Right lobe of liver (tissue), 6 donors: ENCODE measurements at places on chromosomes 5 and 9. TPM values are rescaled to one million over a fixed set of nuclear protein-coding genes. Genes with fewer than 3 reads are reported as not detected.

Gene EPB41L4B
- total RNA-seq, result 29.0 TPM

DNA sequence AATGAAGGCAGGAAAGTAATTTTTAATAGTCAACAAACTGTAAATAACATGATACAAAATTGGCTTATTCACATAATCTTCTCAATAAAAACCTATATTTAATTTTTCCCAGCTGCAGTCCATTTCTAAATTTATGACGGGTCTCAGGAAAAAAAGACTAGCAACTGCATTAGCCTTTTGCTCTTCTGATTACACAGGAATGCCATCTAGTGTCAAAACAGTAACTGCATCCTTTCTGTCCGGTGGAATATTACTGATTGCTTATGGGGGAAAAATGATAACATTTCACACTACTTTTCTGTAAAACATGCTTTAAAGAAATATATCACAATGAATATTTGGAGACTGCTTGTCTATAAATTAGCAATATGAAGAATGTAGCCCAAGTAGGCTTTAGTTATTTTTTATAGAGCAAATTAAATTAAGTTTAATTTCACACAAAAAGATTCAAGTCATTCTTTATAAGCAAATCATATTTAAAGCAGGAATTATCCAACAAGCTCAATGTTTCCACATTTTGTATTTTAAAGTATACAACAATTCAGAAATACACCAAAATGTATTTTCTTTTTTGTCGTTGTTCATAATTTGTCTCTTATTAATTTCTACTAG lies 534.7 kb downstream of the CDH10 start:
- no peak for DNase-seq
- H3K27ac ChIP-seq, result no peak overlapping the region
- no peaks in the 10 kb centered on the region for H3K36me3 ChIP-seq
- H3K4me3 ChIP-seq, result no peak overlapping the region
- no peaks in the 10 kb centered on the region for H3K4me1 ChIP-seq

DNA sequence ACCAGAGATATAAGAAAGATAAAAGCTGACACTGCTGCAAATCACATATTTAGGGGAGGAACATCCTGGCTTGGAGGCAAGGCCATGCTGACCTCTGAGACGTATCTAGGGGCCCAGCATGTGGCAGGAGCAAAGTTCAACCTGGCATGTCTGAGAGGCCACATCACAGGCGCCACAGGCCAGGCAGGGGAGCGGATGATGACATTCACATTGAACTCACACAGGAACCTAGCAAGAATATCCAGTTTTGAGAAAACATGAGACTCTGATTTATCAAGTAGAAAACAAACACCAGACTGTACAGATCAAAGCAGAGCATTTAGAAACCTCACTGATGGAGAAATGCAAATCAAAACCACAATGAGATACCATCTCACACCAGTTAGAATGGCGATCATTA lies 64.2 kb upstream of the STK32A start:
- no peaks in the 10 kb centered on the region for H3K36me3 ChIP-seq
- peak overlapping the region; percentile 27 for H3K27ac ChIP-seq
- peak; percentile 87 for DNase-seq
- peaks cover 30% of the 10 kb centered on the region for H3K4me1 ChIP-seq
- H3K4me3 ChIP-seq, result no peak overlapping the region
- H3K27me3 ChIP-seq, result no peaks in the 10 kb centered on the region

DNA sequence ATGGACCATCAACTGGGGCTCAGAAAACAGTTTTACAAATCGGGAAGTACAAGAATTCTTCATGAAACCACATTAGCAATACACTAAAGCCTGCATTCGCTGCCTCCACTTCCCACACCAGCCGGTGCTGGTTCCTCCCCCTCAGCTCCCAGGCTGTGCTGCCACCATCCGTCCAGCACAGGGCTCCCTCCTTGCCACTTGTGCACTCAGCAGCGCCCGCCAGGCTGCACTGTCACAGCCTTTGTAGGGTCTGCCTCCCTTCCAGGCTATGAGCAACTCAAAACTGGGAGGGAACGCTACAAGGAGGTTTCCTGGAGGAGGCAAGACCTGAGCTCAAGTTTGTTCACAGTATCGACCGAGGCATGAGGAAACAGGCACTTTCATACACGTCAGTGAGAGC lies 7.7 kb downstream of the MAPK9 start:
- no peaks in the 10 kb centered on the region for H3K27me3 ChIP-seq
- no peak for DNase-seq
- no peaks in the 10 kb centered on the region for H3K4me1 ChIP-seq

DNA sequence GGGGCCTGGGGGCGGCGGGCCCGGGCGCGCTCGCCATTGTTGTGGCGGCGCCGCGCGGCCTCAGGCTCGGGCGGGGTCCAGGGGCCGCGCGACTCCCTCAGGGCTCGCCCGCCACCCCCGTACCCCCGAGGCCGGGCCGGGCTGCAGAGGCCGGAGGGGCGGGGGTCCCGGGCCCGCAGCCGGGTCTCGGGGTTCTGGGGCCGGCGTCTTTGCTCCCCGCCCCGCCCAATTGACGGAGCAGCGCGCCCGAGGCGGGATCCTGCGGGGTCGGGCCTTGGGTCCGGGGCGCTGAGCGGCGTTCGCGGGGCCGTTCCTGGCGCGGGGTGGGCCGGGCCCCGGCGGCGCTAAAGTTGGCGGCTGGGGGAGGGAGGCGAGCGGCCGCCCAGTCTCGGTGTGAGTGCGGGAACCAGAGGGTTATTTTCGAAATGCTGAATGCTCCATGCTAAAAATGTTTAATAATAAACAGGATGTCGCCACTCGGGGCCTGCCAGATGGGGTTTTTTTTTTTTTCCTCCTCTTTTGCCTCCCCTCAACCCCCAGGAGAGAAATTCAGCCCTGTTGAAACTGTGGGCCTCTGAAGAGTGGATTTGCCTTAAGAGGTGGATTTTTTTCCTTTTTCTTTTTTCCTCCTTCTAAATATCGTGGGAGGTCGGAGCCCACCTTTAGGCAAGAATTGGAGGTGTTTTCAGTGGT lies 724 bp downstream of the PRRC2B start:
- peaks cover 57% of the 10 kb centered on the region for H3K4me1 ChIP-seq
- peak overlapping the region; percentile 74 for H3K27ac ChIP-seq
- DNase-seq, result peak; percentile 69
- H3K36me3 ChIP-seq, result no peaks in the 10 kb centered on the region

DNA sequence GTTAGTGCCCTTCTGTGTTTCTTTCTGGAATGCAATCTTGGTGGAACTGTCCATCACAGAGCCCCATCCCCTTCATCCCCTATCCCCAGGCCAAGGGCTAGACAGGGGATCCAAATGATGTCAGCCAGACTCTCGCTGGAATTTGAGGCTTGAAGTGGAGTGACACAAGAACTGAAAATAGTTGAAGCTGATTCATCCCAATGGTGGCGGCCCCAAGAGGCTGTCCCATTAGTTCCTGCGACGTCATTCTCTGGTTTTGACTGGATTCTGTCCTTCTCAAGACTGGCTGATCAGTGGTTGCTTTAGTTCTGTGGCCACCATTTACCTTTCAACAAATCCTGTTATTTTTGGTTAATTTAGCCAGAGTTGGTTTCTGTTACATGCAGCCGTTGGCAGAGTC lies 59.9 kb downstream of the SUB1 start:
- no peaks in the 10 kb centered on the region for H3K36me3 ChIP-seq
- no peak overlapping the region for H3K4me3 ChIP-seq
- H3K27ac ChIP-seq, result no peak overlapping the region
- H3K4me1 ChIP-seq, result no peaks in the 10 kb centered on the region
- DNase-seq, result no peak
- no peaks in the 10 kb centered on the region for H3K27me3 ChIP-seq

GRCh38 chr5:4100739-4101138 lies 505.1 kb downstream of the IRX1 start:
- no peaks in the 10 kb centered on the region for H3K27me3 ChIP-seq
- no peak overlapping the region for H3K4me3 ChIP-seq
- no peaks in the 10 kb centered on the region for H3K4me1 ChIP-seq
- no peak overlapping the region for H3K27ac ChIP-seq

Gene SLC34A3
- total RNA-seq, result not detected

DNA sequence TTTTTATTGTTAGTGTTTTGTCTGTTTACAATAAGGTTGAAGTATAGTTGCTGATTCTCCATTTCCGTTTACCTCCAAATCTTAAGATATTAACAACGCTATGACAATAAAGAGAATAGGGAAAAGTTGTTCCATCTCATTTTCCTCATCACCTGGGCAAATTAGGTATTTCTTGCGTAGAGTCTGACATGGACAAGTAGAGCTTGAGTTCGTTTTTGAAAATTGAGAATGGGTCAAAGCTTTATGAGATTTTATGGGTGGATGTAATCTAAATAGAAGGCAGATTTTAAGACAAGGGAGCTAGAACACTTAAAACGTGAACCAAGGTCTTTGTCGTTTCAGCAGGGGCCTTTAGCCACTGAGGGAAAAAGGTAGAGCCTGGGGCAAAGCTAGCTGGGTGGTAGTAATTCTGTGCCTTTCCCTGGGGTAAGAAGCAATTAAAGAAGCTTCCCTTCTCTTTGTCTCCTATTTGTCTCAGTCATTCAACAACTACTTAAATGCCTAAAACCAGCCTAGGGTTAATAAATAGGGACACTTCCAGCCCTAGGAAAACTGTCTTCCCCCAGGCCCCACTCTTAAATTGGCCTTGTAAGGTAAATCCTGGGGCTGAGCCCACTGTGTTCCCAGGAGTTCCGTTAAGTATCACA lies 551 bp upstream of the CAAP1 start:
- peak overlapping the region; percentile 96 for H3K27ac ChIP-seq
- no peak for DNase-seq
- H3K27me3 ChIP-seq, result no peaks in the 10 kb centered on the region
- H3K4me1 ChIP-seq, result no peaks in the 10 kb centered on the region

Gene BASP1
- total RNA-seq, result 11.2 TPM
